WTC11 (cell line): ENCODE measurements at places on chromosomes 6 and 20.

DNA sequence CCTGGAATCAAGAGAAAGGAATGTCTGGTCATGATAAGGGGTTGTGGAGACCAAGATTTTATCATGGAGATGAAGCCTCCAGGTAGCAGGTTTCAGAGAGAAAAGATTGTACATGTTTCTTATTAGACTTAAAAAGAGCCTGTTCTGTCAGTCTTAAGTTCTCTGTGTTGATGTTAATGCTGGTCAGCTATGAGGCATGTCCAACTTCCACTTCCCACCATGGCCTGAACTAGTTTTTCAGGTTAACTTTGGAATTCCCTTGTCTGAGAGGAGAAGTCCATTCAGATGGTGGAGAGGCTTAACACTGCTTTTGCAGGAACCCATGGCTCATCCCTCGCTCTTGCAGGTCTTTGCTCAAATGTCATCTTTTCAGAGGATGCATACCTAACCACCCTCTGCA lies 27.5 kb upstream of the TAB2 start:
- no peak overlapping the region for H3K27ac ChIP-seq
- no peaks in the 10 kb centered on the region for H3K36me3 ChIP-seq
- no peaks in the 10 kb centered on the region for H3K27me3 ChIP-seq
- H3K4me1 ChIP-seq: 0 out of 2 replicates have a peak, but pooled peaks cover 4% of the 10 kb centered on the region
- no peak for DNase-seq

- DNase-seq: peak; percentile 77
- H3K27ac ChIP-seq: no peak overlapping the region
- peaks cover 6% of the 10 kb centered on the region for H3K36me3 ChIP-seq
- no peaks in the 10 kb centered on the region for H3K27me3 ChIP-seq
- peaks cover 2% of the 10 kb centered on the region for H3K4me1 ChIP-seq
Observed at GRCh38 chr20:63442100-63442493, 30.4 kb downstream of the KCNQ2 start.

GRCh38 chr6:32079566-32080290 lies 29.4 kb downstream of the TNXB start:
- H3K27me3 ChIP-seq: no peaks in the 10 kb centered on the region
- H3K27ac ChIP-seq: no peak overlapping the region
- no peak for DNase-seq
- H3K36me3 ChIP-seq: no peaks in the 10 kb centered on the region

GRCh38 chr20:7174554-7174953 lies 407.1 kb downstream of the BMP2 start:
- no peak for DNase-seq
- no peaks in the 10 kb centered on the region for H3K27me3 ChIP-seq
- peaks cover 5% of the 10 kb centered on the region for H3K4me1 ChIP-seq
- peaks cover 17% of the 10 kb centered on the region for H3K36me3 ChIP-seq

GRCh38 chr20:12860619-12861247 lies 148.0 kb upstream of the SPTLC3 start:
- H3K36me3 ChIP-seq: peaks cover 11% of the 10 kb centered on the region
- no peak overlapping the region for H3K4me3 ChIP-seq
- H3K27ac ChIP-seq: no peak overlapping the region
- H3K27me3 ChIP-seq: no peaks in the 10 kb centered on the region

- no peaks in the 10 kb centered on the region for H3K36me3 ChIP-seq
- H3K27me3 ChIP-seq: no peaks in the 10 kb centered on the region; the same call in 1 of the 2 replicates
- DNase-seq: no peak
- H3K4me3 ChIP-seq: no peak overlapping the region
- no peak overlapping the region for H3K27ac ChIP-seq
Observed at GRCh38 chr20:14667226-14667625, 329.8 kb upstream of the FLRT3 start.

GRCh38 chr20:60967431-60968316 lies 284.4 kb upstream of the CDH4 start:
- no peak for DNase-seq
- no peak overlapping the region for H3K4me3 ChIP-seq
- peaks cover 73% of the 10 kb centered on the region for H3K27me3 ChIP-seq

- no peaks in the 10 kb centered on the region for H3K36me3 ChIP-seq
- DNase-seq: peak; percentile 40
- peaks cover 13% of the 10 kb centered on the region for H3K4me1 ChIP-seq
- H3K27ac ChIP-seq: 0 out of 2 replicates have a peak overlapping the region, but pooled peaks have one; percentile 83
- H3K4me3 ChIP-seq: peak overlapping the region; percentile 99
Observed at GRCh38 chr6:28838289-28838633, 85.5 kb downstream of the TRIM27 start.

GRCh38 chr6:108350528-108350927 lies 55.7 kb downstream of the AFG1L start:
- no peak overlapping the region for H3K4me3 ChIP-seq
- H3K27me3 ChIP-seq: no peaks in the 10 kb centered on the region
- no peaks in the 10 kb centered on the region for H3K4me1 ChIP-seq
- H3K36me3 ChIP-seq: no peaks in the 10 kb centered on the region; the same call in 1 of the 2 replicates

- H3K27ac ChIP-seq: no peak overlapping the region
- H3K4me3 ChIP-seq: no peak overlapping the region
- H3K27me3 ChIP-seq: no peaks in the 10 kb centered on the region
- no peaks in the 10 kb centered on the region for H3K36me3 ChIP-seq
- DNase-seq: no peak
Observed at GRCh38 chr20:24584078-24584477, 114.6 kb downstream of the SYNDIG1 start.

GRCh38 chr6:30903236-30903635 lies 4.8 kb upstream of the GTF2H4 start:
- no peak for DNase-seq
- H3K27ac ChIP-seq: no peak overlapping the region
- no peaks in the 10 kb centered on the region; the same call in 1 of the 2 replicates for H3K27me3 ChIP-seq
- peaks cover 16% of the 10 kb centered on the region for H3K36me3 ChIP-seq
- no peak overlapping the region for H3K4me3 ChIP-seq
- H3K4me1 ChIP-seq: peaks cover 4% of the 10 kb centered on the region; the same call in 1 of the 2 replicates

GRCh38 chr6:159012201-159012600 lies 12.2 kb upstream of the RSPH3 start:
- no peaks in the 10 kb centered on the region for H3K27me3 ChIP-seq
- no peak overlapping the region for H3K4me3 ChIP-seq
- no peaks in the 10 kb centered on the region for H3K4me1 ChIP-seq
- no peak overlapping the region for H3K27ac ChIP-seq
- DNase-seq: no peak

DNA sequence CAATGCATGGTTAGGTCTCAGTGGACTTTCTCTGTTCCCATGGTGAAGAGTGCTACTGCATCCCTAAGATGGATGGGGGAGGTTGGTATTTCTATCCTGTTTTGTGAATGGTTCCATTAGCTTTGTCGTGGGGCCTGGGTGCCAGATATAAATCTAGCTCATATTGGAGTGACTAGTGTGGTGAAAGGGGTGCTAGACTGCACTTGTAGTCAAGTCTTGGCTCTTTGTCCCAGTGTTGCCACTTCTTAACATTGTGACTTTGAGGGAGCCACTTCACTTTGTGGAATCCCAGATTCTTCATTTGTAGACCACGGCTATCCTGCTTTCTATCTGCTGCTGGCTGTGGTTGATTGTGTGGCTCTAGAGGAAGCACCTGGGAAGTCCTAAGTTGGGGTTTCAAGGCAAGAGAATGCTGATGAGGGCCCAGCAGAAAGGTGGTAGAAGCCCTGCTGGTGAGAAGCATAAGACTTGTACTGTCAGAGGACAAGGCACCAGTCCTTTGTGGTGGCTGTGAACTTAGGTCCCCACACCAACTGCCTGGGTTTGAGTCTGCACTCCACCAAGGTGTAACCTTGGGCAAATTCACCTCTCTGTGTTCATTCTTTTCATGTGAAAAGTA lies 44.1 kb downstream of the VAPB start:
- no peak overlapping the region for H3K4me3 ChIP-seq
- peak overlapping the region; percentile 43; the same call in 1 of the 2 replicates for H3K27ac ChIP-seq

DNA sequence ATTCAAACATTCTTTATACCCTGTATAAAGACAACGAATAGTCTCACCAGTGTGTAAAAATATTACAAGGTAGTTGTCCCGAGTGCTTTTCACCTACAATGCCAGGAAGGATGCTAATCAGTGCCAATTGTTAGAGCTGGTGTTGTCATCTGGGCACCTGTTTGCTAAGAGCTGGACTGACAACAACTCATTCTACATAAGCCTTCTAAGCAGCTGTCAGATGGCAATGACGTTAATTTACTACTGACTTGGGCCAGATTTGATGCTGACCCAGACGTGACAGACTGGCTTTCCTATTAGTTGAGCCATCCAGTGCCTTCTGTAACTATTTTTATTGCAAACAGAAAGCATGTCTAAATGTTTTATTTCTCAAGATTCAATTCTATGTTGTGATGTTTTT lies 355.2 kb downstream of the ADGRB3 start:
- no peak for DNase-seq
- H3K36me3 ChIP-seq: no peaks in the 10 kb centered on the region
- no peak overlapping the region for H3K4me3 ChIP-seq
- H3K4me1 ChIP-seq: peaks cover 10% of the 10 kb centered on the region
- no peaks in the 10 kb centered on the region for H3K27me3 ChIP-seq

DNA sequence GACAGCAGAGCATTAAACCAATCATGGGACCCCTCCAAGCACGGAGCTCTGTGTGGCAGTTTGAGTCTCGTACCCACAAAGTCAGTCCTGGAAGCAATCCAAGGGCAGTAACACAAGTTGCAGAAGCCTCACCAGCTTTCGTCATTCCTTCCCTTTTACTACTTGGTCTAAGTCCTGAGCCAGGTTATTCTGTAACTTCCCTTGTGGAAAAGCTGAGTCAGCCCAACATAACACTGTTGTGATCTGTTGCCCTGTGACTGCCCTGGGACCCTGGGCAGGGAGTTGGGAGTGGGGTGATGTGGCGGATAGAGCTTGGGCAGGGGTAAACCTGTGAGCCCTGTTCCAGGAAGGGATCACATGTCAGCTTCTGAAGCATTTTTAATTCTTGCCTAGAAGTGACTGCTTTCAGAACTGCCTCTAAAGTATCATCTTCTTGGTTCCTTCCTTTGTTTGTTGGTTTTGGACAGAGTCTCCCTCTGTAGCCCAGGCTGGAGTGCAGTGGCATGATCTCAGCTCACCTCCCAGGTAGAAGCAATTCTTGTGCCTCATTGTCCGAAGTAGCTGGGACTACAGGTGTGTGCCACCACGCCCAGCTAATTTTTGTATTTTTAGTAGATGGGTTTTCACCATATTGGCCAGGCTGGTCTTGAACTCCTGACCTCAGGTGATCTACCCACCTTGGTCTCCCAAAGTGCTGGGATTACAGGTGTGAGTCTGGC lies 183.7 kb upstream of the JAG1 start:
- no peak for DNase-seq
- H3K36me3 ChIP-seq: no peaks in the 10 kb centered on the region
- no peak overlapping the region for H3K27ac ChIP-seq
- no peaks in the 10 kb centered on the region; the same call in 1 of the 2 replicates for H3K27me3 ChIP-seq
- H3K4me1 ChIP-seq: no peaks in the 10 kb centered on the region

- no peak overlapping the region for H3K27ac ChIP-seq
- no peak overlapping the region for H3K4me3 ChIP-seq
Observed at GRCh38 chr6:133764008-133764753, 124.7 kb upstream of the TCF21 start.

DNA sequence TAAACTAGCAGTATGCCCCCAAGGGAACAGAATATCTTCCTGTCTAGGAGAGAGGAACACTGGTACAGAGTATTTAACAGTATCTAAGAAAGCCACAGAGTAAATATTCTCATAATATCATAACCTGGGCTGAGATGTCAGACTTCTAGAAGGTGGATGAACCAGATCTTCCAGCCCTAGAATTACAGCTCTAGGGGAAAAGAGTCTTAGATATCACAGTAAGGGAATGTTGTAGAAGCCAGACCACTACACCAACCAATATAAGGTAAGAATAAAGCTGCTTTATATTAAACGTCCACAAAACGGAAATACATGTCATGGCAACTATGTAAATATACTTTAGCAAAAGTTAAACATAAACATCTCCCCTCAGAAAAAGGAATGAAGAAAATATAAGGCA lies 12.4 kb downstream of the SERINC1 start:
- H3K27ac ChIP-seq: no peak overlapping the region
- H3K36me3 ChIP-seq: peaks cover 9% of the 10 kb centered on the region
- H3K4me1 ChIP-seq: peaks cover 16% of the 10 kb centered on the region
- no peaks in the 10 kb centered on the region for H3K27me3 ChIP-seq
- DNase-seq: no peak
- H3K4me3 ChIP-seq: no peak overlapping the region

GRCh38 chr20:13486694-13487093 lies 152.0 kb downstream of the TASP1 start:
- peaks cover 13% of the 10 kb centered on the region for H3K36me3 ChIP-seq
- H3K4me1 ChIP-seq: peaks cover 18% of the 10 kb centered on the region
- H3K4me3 ChIP-seq: no peak overlapping the region
- DNase-seq: no peak
- no peak overlapping the region for H3K27ac ChIP-seq

- H3K27me3 ChIP-seq: no peaks in the 10 kb centered on the region; the same call in 1 of the 2 replicates
- H3K4me3 ChIP-seq: no peak overlapping the region
- DNase-seq: no peak
- H3K4me1 ChIP-seq: peaks cover 4% of the 10 kb centered on the region
Observed at GRCh38 chr6:46893648-46894047, 28.1 kb downstream of the ADGRF5 start.

GRCh38 chr6:156167625-156168071 lies 609.5 kb upstream of the ARID1B start:
- no peak for DNase-seq
- no peak overlapping the region for H3K27ac ChIP-seq
- H3K4me3 ChIP-seq: no peak overlapping the region
- H3K4me1 ChIP-seq: peaks cover 17% of the 10 kb centered on the region
- no peaks in the 10 kb centered on the region for H3K27me3 ChIP-seq

GRCh38 chr20:3447321-3447720 lies 23.5 kb upstream of the ATRN start:
- H3K27ac ChIP-seq: no peak overlapping the region
- no peaks in the 10 kb centered on the region for H3K36me3 ChIP-seq
- H3K4me3 ChIP-seq: no peak overlapping the region

DNA sequence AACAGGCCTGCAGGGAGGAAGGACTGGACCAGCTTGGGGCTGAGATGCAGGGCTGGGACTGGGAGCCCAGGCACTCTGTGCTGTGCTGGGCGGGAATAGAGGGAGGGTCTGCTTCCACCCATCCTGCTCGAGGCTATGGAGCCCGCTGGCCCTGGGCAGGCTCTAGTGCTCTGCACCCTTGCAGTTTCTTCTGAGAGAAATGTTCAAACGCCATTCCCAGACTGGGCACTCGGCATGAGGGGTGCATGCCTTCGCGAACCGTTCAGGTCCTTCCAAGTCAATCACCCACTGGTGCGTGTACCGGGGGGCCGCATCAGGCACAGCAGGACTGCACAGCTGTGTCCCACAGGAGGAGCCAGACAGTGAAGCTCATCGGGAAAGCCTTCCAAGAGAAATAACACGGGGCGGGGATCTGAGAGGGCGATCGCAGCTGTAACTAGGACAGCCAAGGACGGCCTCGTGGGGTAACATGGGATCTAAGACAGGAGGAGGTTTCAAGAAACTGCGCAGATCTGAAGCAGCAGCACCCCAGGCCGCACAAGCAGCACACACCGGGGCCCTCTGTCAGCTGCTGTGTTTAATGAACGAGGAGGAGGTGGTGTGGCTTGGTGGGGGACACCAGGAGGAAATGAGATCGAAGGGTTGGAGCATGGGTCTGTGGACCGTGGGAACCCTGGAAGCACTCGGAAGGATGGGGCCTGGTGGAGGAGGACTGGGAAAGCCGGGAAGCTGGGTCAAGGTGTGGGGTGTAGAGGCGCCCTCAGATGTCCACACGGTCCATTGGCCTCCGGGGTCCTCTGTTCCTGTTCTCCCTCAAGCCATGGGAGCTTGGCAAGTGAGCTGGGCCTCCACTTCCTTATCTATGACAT lies 26.1 kb upstream of the PYGB start:
- no peak for DNase-seq
- H3K4me3 ChIP-seq: no peak overlapping the region
- H3K27ac ChIP-seq: peak overlapping the region; percentile 82
- peaks cover 3% of the 10 kb centered on the region; the same call in 1 of the 2 replicates for H3K4me1 ChIP-seq

GRCh38 chr6:108134213-108134970 lies 31.4 kb upstream of the NR2E1 start:
- peak overlapping the region; percentile 65; the same call in 1 of the 2 replicates for H3K27ac ChIP-seq
- H3K4me3 ChIP-seq: peak overlapping the region; percentile 66
- H3K4me1 ChIP-seq: peaks cover 19% of the 10 kb centered on the region
- peaks cover 87% of the 10 kb centered on the region for H3K27me3 ChIP-seq
- no peak for DNase-seq
- no peaks in the 10 kb centered on the region for H3K36me3 ChIP-seq
